ENCODE measurements at places on chromosomes 7 and 10.

- DNase-seq: peak; percentile 34
Observed at GRCh38 chr10:71981015-71981875, 17.1 kb downstream of the CHST3 start.

DNA sequence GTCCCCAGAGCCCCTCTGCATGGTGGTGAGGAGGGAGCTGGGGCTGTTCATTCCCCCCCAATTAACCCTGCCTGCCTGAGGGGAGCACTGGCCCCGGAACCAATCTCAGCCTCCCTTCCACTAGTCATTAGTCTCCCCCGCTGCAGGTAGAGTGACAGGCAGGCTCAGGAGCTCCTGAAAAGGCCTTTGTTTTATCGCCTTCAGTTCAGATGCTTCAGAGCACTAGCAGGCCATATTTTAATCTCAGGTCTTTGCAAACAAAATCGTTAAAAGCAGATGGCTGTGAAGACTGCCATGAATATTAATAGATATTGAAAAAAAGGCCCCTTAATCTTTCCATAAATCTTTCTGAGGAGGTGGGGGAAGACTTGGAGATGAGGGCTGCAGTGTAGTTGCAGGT, 250.7 kb downstream of the RPS24 start:
- DNase-seq: no peak

DNA sequence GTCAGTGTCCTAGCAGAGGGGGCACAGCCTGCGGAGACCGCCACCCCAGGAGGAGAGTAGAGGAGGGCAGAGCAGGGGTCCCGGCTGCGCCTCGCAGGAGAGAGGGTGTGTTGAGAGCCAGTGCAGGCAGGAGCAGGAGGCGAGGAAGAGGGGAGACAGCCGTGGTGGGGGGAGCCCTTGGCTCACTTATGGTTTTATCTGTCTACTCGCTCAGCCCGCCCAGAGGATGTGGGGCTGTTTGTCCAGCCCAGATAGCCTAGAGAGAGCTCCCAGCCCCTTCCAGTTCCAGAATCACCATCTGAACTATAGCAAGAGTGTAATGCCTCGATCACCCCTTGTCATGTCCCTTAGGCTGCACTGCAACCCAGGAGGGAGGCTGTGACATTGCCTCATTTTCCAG, 26.6 kb downstream of the SLC29A3 start:
- DNase-seq: no peak

DNA sequence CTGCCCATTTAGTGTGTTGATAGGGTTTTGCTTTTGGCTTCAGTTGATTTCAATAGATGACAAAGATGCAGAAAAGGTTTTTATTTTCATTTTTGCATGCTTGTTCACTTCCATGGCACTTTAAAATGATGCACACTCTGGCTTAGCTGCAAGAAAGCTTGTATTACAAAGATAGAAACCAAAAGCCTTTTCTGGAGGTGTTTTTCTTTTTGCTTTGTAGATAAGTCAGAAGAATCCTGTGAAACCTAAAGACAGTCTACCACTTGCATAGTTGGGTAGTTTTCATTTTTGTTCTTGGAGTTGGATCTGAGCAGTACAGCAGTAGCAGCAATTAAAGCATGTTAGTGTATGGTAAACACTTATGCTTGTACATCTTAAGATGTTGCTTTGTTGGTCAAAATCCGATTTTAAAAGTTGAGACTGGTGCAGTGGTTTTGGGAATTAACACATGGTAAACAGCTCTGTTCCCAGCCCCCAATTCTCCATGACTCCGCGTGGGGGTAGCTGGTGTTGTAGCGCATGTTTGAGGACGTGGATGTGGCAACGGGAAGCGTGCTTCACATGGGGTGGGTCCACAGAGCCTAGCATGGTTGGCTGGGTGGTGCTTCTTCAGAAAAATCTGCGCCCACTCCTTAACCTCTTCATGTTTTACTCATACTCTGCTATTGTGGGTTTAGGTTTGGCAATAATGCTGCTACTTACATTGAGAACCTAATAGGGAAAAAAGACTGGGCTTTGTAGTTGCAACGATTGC, 19.8 kb downstream of the CCNY start:
- DNase-seq: no peak

GRCh38 chr7:153380636-153381035, 621.1 kb downstream of the ACTR3B start:
- DNase-seq: no peak

DNA sequence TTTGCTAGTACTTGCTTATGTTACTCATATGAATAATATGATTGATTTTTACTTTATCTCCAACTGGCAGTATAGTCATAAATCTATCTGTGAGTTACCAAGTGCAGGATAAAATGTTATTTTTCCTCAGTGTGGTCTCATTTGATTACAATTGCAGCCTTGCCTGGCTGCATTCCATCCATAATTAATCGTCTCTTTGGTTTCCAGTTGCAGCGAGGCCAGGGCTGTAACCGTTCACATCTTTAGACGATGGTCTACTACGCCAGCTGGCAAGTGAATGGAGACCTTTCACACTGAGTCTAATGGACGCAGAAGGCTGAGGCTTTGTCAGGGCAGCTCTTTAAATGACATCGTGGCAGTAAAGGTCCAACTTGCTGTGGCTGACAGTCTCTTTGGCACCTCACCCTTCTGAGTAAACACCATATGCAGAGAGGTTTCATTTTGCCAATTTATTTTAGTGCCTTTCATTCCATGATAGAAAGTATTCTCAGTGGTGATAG, 84.0 kb downstream of the ARL4A start:
- DNase-seq: peak; percentile 44

GRCh38 chr7:7970531-7971307, 2.1 kb downstream of the GLCCI1 start:
- DNase-seq: peak; percentile 44

GRCh38 chr10:86336341-86336740, 30.3 kb downstream of the GRID1 start:
- DNase-seq: no peak

DNA sequence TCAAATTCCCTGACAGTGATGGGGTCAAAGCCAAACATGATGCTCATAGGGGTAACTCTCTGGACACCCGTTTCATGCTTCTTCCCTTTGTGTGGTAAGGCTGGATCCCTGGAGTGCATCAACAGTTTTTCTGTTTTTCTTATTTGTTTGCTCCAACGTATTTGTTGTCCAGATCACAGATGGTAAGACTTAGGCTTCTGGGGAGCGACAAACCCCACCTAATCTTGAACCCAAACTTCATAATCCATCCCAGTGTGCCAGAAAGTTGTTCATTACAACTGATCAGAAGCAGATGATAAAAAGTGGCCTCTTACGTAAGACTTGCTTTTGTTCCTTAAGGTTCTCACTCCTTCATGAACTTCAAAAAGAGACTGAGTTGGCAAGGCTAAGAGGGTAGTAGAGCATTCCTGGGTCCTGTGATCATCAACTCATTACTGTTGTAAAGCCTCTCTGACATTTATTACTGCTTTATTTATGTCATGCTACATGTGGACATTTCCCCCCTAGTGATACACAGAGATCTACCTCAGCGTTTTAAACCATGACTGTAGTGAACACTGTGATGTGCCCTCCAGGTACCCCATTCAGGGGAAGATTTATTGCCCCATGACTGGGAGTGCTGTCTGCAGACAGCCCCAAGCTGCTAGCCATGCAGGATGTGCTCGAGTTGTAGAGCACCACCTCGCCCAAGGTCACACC, 125.6 kb downstream of the CCDC71L start:
- DNase-seq: peak; percentile 61

- DNase-seq: no peak
Observed at GRCh38 chr7:106883456-106884026, 18.5 kb downstream of the PIK3CG start.

- no peak for DNase-seq
Observed at GRCh38 chr10:120715171-120715570, 136.0 kb upstream of the WDR11 start.

GRCh38 chr7:44767912-44768627, 19.4 kb downstream of the ZMIZ2 start:
- DNase-seq: no peak

GRCh38 chr7:87548123-87548919, 52.4 kb downstream of the ABCB1 start:
- no peak for DNase-seq

DNA sequence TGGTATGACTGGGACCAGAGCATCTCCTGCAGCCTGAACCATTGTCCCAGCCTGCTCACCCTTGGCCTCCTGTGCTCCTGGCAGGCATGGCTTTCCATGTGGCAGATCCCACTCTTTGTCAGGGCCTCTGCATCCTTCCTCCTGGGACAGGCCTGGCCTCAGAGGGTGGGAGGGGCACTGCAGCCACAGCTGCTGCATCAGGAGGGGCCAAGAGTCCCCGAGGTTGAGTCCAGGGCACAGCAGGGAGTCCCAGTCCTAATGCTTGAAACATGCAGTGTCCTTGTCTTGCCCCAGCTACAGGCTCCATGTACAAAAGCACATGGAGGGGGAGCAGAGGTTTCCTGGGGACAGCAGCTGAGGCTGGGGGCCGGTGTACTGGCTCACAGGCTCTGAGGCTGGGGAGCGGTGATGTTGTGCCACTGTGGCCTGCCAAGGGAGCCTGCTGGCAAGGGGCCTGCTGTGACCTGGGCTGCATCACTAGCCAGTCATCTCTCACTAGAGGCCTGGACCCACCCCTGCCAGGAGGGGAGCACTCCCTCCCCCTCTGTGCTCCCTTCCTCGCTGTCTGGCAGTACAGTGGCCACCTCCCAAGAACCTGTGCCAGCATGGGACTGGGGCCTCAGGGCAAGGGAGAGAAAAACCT, 144.8 kb downstream of the ZNF248 start:
- DNase-seq: no peak

DNA sequence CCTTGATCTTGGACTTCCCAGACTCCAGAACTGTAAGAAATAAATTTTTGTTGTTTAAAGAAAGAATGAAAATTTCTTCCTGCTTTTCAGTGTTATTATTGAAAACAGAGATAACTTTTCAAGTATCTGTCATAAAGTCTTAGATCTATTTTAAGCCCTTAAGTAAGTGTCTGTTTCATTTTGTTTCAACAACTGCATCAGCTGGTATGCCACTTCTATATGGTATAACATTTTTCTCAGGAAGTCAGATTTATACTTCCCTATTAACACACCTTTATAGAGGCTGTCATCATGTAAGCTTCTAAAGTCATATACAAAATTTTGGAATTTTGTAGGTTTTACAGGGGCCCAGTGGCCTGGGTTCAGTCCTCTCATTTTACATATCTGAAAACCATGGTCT, 24.4 kb downstream of the RALA start:
- DNase-seq: no peak

DNA sequence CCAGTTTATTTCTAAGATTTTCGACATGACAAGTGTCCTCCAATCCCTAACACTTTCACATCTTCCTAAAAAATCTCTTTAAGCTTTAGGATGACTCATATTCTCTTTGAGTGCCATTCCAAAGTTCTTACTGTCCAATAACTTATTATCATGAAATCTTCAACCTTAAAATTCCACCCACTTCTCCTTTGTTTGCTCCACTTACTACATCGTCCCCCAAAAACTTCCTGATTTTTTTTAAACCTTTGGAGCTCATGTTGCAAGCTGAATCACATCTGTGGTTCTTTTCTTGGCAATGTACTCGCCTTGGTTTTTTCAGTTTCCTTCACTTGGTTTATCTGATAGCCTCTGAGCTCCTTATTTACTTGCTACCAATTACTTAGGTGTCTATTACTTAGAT, 39.2 kb upstream of the JCAD start:
- DNase-seq: peak; percentile 86

DNA sequence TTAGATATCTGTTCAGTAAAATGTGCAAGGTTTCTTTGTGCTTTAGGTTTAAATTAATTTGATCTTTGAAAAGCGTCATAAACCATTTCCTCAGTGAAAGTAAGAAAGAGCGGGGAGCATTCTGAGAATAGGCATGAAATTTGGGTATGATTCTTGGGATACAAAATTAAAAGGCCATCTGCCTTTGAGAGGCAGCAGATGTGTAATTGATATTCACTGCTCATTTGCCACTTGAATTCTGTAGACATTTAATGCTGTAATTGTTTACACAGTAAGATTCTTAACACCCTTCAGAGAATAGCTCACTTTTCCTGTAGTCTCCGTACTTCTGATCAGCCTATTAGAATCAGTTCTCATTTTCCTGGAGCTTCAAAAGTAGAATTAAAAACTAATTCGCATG, 18.7 kb downstream of the FRMD4A start:
- no peak for DNase-seq

DNA sequence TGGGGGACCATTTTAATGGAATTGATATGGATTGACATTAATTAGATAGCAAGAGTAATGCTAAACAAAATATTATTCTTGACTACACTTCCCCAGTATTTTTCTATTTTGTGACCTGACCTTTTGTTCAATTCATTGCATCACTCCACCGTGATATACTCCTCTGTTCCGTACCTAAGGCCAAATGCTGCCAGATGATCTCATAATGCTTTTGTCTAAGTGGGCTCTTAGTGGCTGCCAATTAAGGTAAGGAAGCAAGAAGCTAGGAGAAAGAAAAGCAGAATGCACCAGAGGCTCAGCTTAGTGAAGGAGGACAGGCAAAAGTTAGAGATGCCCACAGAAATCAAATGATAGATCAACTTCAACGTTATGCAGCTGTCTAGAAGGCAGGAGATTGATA, 36.4 kb downstream of the FEZF1 start:
- DNase-seq: no peak

GRCh38 chr7:35720032-35720431, 25.1 kb upstream of the HERPUD2 start:
- DNase-seq: no peak

- DNase-seq: no peak
Observed at GRCh38 chr7:116324582-116324981, 114.2 kb downstream of the TES start.

DNA sequence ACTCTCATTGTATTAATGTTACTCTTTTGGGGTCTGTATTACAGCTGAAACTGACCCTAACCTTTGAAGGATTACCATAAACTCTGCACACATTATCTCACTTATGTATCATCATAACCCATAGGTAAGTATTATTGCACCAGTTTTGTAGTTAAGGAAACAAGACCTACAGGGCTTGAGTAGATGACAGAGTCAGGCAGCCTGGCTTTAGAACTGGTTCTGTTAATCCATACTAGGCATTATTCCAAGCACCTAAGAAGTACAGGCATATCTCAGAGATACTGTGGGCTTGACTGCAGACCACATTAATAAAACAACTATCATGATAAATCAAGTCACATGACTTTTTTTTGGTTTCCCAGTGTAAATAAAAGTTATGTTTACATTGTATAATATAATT, 17.1 kb upstream of the AKR1B1 start:
- no peak for DNase-seq

- DNase-seq: no peak
Observed at GRCh38 chr10:34480345-34480744, 334.8 kb downstream of the PARD3 start.

- no peak for DNase-seq
Observed at GRCh38 chr7:16916738-16917137, 35.0 kb upstream of the AGR3 start.

GRCh38 chr7:81908220-81908619, 138.4 kb upstream of the HGF start:
- peak; percentile 6 for DNase-seq

GRCh38 chr7:152876749-152877148, 117.2 kb downstream of the ACTR3B start:
- no peak for DNase-seq

- no peak for DNase-seq
Observed at GRCh38 chr7:132964876-132965275, 117.0 kb downstream of the CHCHD3 start.

GRCh38 chr10:110625356-110625894, 18.7 kb upstream of the RBM20 start:
- DNase-seq: no peak

- DNase-seq: peak; percentile 75
Observed at GRCh38 chr7:34133356-34133982, 228.1 kb downstream of the BMPER start.

GRCh38 chr10:90642136-90642535, 215.7 kb downstream of the HTR7 start:
- DNase-seq: no peak

Measured in EL (cell line).